ENCODE measurements at places on chromosomes 12 and 14. TPM values are rescaled to one million over a fixed set of nuclear protein-coding genes. Genes with fewer than 3 reads are reported as not detected.

- no peak for DNase-seq
Measured at GRCh38 chr12:128682548-128683275, 141.0 kb downstream of the SLC15A4 start.

DNA sequence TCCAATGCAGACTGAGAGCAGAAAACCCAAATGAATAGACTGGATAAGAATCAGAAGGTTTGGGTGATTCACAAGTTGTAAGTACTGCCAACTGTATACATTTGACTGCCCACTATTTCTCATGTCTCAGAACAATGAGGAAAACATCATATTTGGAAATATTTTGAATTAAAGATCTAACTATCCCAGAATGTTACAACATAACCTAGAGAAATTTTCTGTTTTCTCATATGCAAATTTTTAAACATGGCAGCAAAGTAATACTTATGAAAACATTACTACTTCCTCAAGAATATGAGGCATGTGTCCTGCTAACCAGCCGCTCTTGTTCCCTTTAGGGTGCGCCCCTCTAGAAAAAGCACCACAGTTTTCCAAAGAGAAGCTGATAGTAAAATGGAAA lies 179.9 kb downstream of the PTPRO start:
- no peak for DNase-seq

DNA sequence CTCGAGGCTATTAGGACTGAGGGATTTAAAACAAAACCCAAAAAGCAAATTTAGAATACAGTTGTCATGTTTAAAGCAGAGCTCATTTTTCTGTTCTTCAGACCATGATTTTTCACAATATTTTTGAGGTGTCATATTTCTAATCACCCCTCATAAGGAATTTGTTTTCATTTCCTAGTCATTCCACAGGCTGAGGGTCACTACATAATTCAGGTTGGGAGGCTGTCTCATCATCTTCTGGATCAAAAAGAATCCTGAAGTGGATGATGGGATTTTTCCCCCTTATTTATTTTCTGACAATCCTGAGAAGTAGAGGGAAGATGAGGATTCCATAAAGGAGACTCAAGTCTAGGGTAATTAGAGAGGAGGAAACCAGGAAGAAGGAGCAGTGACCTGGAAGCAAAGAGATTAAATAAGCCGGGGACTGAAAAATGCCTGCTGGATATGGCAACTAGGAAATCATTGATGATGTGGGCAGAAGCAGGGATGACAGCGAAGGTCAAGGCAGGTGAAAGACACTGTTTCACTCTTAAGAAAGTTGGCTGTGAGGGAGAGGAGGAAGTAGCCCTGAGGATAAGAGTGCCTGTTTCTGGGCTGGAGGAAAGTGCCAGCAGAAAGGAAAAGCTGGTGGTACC lies 9.0 kb upstream of the PCNX1 start:
- no peak for DNase-seq

DNA sequence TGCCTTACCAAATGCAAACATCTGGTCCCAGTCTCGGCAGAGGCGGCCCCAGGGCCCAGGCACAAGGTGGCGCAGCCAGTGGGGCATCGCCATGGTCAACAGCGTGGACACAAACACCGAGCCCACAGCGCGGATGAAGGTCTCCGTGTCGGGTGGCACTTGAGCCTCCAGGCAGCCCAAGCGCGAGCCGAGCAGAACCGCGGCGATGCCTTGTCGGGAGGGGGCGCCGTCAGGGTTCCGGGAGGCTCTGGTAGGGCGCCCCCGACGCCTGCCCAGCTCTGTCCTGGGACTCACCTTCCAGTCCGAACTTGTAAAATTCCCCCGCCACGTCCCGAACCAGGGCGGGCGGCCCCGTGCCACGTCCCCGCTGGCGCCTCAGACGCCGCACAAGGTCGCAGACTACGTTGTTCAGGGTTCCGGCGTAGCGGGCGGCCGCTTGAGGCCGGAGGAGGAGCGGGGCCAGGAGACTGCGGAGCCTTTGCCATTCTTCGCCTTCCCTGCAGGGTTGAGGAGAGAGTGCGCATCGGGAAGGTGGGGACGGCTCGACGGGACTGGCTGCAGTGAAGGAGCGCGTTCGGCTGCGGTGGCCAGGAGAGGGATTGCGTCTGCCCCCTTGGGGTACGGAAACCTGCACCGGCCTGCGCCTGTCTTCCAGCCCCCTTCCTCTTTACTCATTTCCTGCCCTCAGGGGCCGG lies 1.7 kb downstream of the CYP27B1 start:
- DNase-seq, result no peak

DNA sequence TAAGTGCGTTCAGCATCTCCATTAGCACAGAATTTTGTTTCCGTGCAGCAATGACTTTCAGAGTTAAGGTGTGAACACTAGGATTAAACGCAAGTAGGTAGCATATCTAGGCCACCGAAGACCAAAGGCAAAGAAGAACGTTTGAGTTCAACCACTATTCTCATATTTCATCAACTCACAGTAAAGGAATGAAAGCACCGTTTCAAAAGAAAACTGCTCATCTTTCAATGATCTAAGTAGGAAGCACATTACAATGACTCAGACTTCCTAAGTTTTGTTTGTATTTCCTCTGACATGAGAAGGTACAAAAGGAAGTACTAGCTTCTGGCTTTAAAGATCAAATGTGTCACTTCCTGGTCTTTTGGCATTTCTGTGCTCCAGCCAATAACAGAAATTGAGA lies 57.6 kb downstream of the ACADS start:
- no peak for DNase-seq

DNA sequence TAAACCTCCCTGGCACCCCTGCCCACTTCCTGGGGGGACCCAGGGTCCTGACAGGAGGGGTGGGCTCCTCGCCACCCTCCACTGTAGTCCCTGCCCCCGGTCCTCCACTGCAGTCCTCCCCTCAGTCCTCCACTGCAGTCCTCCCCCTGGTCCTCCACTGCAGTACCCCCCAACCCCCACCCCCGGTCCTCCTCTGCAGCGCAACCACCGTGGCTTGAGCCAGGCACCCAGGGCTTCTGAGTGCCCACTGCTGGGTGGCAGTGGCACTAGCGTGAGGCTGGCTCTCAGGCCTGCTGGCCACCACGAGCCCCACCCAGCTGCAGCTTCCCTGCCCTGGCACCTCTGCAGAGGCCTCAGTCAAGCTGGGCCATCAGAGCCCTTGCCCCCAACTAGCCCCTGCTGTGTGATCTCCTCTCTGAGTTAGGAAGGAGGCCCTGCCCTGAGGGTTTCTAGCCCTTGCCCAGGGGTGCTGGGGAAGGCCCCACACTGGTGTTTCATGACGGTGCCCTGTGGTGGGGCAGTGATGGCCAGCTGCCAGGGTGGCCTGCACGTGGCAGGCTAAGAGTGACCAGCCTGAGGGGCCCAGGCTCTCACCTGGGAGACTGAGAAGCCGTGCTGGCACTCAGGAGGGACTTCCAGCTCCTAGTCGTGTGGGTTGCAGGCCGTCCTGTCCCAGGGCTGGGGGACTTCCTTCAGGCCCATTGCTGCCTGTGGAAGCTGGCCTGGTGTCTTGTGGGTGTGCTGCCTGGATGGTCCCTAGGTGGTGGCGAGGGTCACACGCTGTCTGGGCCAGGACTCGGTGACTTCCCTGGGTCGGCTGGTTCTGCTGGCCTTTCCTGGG lies 9.7 kb downstream of the CEP170B start:
- no peak for DNase-seq

DNA sequence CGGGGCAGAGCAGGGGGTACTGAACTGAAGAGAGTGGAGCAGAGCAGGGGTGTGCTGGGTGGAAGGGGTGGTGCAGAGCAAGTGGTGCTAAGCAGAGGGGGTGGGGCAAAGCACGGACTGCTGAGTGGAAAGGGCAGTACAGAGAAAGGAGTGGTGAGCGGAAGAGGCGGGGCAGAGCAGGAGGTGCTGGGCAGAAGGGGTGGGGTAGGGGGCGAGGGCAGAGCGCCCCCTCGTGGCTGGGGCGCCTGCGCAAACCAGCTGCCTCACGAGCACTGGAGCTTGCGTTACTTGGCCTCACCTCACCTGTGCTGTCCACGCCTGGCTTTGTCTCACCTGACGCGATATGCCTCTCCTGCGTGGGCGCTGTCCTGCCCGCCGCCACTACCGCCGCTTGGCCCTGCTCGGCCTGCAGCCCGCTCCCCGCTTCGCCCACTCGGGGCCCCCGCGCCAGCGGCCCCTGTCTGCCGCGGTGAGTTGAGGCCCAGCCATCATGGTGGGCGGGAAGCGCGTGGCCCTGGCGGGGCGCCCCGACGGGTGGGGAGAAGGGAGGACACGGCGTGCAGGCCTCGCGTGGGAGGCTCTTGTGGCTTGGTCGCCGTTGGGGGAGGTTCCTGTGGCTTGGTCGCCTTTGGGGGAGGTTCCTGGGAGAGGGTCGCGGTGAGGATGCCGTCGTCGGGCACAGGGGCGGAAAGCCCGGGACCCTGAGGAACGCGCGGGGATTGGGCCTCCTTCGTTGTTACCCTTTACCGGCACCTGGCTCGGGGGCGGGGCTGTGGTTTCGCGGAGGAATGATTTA lies at the start of gene COX8C:
Gene COX8C, plus strand, starts transcription at position 257 of the 796 bp plus-strand sequence. Its CDS starts 87 bp downstream, at position 344.
- DNase-seq, result no peak

DNA sequence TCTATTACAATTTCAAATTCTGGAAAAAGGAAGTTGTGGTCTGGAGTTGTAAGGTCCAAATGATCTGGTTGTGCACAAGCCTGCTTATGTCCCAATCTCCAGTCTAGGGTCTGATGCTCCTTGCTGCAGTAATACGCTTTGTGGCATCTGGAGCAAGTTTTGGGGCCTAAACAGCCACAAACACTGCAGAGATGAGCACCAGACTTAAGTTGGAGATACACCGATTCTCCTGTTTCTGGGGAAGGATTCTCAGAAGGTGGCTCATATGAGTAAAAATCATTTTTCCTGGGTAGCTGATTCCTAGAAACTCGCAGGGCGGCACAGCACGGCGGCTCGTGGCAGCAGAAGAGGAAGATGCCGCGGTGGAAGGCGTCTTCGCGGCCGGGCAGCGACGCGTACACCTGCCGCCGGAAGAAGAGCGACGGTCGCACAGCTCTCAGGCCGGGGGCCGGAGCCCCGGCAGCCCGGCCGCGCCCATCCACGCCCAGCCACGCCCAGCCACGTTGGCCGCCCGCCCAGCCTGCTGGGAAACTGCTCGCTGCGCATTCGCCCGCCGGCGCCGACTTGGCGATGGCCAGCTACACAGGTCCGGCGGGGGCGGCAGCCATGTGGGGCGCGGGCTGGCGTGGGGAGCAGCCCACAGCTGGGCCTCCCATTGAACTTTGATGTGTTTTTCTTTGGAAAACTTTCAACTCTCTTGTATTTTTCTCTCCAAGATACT lies 129.0 kb downstream of the ASCL4 start:
- DNase-seq, result no peak

GRCh38 chr12:94290353-94290752 lies 142.0 kb downstream of the PLXNC1 start:
- no peak for DNase-seq

GRCh38 chr12:97877404-97877803 lies 414.8 kb downstream of the RMST start:
- DNase-seq, result no peak

GRCh38 chr14:74563586-74564159 lies 48.4 kb downstream of the LTBP2 start:
- DNase-seq, result no peak

DNA sequence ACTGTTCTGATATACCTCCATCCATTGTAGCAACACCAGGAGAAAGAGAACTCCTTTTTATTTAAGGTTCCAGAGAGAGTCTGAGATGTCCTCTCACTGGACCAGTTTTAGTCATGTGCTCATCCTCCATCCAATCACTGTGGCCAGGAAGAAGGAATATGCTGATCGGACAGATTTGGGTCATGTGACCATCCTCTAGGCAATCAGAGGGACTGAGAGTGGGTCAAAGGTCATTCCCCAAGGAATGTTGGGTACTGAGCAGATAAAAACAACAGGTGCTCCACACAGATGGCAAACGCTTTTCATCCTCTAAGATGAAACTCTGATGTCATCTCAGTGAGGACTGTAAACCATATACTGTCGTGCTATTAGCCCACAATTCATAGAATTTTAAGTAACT lies 28.8 kb upstream of the RPH3A start:
- no peak for DNase-seq

DNA sequence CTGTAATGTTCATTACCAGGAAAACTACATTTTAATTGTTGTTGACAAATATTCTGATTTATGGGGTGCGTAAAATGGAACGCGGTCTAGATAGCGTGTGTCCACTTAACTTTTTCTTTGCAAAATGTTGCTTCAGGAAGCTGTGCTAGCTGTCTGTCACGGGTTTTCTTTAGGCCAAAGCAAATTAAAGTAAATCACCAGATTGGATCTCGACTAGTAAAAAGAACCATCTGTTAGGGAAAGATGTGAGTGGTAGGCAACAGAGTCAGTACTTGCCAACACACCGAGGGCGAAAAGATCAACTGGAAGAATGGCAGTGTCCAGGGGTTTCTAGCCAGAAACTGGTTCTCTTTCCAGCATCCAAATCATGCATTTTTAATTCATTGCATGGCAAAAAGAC lies 404.9 kb upstream of the TMPO start:
- DNase-seq, result no peak

- no peak for DNase-seq
Measured at GRCh38 chr12:95116341-95116740, 42.9 kb upstream of the NR2C1 start.

DNA sequence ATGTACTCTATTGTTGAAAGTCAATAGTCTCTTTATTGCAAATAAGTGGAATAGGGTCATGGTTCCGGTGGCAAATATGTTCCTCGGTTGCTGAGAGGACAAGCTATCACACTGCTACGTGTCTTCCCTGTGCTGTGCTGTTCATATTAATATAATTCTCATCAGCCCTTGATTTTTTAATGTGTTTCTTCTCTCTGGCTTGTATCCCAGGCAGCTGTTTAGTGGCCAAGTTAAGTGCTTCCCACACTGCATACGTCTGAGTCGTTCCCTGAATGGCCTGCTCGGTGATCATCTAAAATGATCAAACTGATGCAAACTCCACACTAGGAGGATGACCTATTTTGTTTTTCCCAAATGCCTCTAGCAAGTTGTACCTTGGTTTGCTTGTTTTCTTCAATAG lies 186.4 kb downstream of the ANO6 start:
- no peak for DNase-seq

DNA sequence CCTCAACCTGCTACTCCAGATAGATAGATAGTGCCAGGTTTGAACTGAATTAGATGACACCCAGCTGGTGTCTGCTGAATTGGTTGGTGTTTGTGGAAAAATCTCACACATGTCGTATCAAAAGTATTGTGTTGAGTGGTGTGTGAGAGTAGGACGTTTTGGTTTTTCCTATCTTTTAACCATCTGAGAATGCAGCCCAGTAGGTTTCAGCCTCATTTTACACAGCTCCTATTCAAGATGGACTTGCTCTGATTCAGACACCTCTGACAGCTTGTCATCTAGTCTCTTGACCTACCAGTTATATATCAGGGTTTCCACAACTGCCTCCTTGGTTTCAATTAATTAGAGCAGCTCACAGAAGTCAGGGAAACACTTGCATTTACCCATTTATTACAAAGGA lies 254.4 kb downstream of the KTN1 start:
- DNase-seq, result no peak

Gene MUCL1
- not detected for total RNA-seq

Gene HOXC12
- not detected for total RNA-seq

Gene PRB2
- not detected for total RNA-seq

Gene KRT78
- not detected for total RNA-seq

Gene MGAT4C
- total RNA-seq, result 0.32 TPM
